ENCODE measurements at places on chromosomes 1 and 21.

- DNase-seq = no peak
Observed at GRCh38 chr1:67951014-67951413, 99.4 kb downstream of the DIRAS3 start.

DNA sequence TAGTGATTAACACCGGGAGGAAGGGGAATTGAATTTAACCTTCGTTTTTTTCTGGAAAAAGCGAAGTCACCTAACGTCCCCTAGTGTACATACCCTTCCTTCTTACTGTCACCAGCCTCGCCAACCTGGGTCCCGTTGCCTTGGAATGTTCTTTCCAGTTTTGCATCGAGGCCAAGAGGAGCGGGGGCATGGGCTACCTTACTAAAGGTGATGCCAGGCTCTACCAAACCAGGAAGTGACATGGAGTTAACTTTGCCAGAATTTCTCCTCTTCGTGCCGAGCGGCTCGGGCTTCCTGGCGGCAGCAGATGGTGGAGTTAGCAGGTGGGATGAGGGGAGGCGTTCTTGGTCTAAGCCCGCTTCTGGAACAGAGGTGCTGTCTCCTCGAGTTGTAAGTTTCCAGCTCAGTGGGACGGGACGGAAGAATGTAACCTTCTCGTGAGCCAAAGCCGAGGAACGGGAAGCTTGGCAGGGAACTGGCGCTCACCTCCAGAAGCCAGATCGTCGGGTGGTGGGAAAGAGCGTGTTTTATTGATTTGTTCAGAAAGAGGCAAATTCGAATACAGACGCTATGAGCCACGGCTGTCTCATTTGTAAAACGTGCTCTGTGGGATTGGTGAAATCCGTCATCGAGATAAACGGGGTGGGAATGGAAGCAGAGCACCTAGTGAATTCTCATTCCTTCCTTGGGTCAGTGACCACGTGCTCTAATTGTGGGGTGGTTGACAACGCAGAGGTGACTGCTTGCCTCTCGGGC, 486 bp downstream of the NIPAL3 start:
- DNase-seq = peak; percentile 37

DNA sequence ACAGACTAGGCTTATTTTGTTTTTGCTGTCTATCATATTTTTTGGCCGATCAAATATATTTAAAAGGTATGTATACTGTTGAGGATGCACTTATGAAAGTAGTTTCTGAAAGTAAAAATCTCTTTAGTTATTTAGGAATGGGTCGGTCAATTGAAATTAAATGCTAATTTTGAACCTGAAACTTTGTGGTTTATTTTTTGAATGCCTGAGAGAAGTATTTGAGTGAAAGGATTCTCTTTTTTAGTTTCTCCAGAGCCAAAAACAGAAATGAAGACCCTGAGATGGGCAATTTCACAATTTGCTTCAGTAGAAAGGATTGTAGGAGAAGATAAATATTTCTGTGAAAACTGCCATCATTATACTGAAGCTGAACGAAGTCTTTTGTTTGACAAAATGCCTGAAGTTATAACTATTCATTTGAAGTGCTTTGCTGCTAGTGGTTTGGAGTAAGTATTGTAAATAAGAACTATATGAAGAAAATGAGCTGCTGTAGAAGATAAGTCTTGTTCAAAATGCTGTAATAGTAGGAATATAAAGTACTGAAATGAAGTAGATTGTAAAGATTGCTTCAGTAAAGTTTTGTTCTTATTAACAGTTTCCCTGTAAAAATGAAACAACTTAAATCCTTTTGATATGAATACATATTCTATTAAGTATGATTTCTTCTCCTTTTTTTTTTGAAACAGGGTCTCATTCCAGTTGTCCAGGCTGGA, 11.5 kb downstream of the USP1 start:
- no peak for DNase-seq

GRCh38 chr1:203138066-203138465, 10.5 kb downstream of the ADORA1 start:
- DNase-seq = no peak

DNA sequence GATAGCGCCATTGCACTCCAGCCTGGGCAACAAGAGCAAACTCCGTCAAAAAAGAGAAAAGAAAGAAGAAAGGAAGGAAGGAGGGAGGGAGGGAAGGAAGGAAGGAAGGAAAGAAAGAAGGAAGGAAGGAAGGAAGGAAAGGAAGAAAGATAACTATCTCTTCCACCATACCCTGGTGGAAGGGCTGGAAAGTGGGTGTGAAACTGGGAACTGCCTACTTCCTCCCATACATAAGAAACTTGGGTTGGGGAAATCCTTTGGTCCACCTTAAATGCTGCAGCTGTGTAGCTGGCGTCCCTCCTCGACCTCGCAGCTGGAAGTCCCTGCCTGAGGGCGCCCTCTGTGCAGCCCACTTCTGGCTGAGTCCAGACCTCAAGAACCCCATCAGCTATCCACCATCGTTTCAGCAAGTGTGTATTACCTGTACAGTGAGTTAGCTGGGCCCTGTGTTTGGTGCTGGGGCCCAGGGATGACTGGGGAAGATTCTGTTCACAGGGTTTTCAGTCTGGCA, 4.6 kb upstream of the FAM167B start:
- peak; percentile 32 for DNase-seq

- no peak for DNase-seq
Observed at GRCh38 chr1:6960860-6961259, 175.6 kb downstream of the CAMTA1 start.

- DNase-seq = no peak
Observed at GRCh38 chr1:33826711-33827110, 37.2 kb upstream of the HMGB4 start.

DNA sequence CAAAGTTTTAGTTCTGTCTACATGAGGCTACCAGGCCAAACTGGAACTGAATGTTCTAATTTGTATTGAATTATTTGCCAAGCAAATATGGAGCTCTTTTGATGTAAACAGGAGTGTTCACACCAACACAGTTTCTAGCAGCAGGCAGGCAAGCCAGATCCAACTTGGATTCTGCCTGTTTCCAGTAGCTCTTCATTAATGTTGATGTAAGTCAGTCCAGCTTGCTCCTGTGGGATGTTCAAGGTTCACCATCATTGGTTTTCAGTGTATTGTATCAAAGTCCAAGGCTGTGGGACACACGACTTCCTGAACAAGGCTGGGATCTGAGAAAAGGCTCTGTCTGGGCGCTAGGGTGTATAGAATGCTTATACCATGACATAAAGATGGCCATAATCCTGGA, 68.1 kb downstream of the PAPPA2 start:
- DNase-seq = no peak

- DNase-seq = no peak
Observed at GRCh38 chr1:98672189-98672588, 10.7 kb downstream of the SNX7 start.
